ENCODE measurements at places on chromosomes 1 and 21.

DNA sequence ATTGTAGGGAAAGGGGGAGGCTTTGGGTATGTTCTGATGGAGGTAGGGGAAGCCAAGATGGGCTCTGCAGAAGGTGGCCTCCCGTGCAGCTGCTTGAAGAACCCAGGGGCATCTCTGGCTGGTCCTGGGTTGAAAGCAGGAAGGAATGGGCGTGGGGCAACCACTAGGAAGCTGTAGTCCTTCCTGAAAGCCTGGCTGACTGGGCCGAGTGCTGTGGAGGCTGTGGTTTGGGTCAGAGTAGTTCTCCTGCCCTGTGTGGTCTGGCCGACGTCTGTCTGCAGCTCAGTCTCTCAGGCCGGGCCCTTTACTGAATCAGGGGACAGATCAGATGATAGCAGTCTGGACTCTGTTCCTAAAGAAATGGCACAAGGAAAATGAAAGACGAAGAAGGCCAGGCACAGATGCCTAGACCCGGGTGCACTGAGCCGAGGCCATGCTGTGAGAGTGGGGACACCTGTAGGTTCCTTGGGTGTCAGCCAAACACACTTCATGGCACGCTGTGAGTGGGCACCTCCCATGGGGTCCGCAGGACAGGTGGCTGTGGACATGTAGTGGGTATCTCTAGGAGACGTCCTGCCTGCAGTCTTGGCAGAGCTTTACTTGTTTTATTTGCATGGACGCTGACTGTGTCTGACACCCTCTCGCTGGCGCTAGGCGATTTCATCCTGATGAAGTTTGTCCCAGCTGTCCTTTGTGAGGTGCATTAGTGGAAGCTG is 87.0 kb downstream of the POFUT2 start:
- DNase-seq = no peak

- DNase-seq = no peak
These were observed 124.2 kb downstream of the GRIK3 start for GRCh38 chr1:36909946-36910725.

DNA sequence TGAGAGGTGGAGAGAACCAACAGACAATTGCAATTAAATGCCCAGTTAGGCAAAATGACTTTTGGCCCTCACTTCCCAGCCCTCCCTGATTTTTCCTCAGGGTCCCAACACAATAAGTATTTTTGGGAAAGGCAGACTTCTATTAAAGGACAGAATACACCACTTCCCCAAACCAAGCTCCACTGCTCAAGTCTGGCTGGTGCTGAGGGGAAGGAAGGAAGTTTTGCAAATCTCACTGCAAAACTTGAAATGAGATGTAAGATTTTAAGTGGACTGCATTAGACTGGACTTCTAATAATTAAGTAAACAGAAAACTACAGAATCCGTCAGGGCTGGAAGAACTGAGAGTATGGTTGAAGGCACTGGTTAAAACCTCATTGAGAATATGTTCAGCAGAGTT is 32.2 kb upstream of the CD1D start:
- DNase-seq = no peak

DNA sequence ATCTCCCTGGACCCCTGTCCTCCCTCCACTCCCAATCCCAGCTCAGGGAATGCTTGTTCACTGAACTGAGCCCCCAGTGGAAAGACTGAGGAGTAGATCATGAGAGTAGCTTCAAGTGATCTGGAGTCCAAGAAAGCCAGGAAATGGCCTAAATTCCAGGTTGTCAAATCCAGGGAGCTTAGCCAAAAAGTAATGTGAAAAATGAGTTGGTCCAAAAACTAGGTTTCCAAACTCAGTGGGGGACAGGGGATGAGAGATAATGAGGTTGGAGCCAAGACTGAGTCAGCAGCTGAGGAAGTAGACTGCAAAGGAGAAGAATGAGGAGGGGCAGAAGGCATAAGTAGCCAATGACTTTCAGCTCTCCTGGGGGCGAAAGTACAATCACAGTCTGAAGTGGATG is 284.1 kb upstream of the BEND5 start:
- DNase-seq = no peak

Data from cardiac septum (tissue), 1 donor.